H1 (cell line): ENCODE measurements at places on chromosomes 6 and 20.

DNA sequence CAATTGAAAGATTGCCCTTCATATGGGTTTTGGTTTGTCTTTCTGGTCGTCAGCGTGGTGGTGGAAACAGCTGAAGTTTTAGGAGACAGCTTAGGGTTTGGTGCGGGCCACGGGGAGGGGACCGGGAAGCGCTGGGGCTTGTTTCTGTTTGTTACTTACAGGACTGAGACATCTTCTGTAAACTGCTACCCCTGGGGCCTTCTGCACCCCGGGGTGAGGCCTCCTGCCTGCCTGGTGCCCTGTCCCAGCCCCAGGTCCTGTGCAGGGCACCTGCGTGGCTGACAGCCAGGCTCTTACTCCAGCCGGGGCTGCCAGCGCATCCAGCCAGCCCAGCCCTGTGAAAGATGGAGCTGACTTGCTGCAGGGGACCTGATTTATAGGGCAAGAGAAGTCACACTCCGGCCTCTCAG, 22.8 kb downstream of the NPEPL1 start:
- H3K27me3 ChIP-seq: no peaks in the 10 kb centered on the region
- H3K36me3 ChIP-seq: no peaks in the 10 kb centered on the region
- no peak overlapping the region for H3K27ac ChIP-seq

DNA sequence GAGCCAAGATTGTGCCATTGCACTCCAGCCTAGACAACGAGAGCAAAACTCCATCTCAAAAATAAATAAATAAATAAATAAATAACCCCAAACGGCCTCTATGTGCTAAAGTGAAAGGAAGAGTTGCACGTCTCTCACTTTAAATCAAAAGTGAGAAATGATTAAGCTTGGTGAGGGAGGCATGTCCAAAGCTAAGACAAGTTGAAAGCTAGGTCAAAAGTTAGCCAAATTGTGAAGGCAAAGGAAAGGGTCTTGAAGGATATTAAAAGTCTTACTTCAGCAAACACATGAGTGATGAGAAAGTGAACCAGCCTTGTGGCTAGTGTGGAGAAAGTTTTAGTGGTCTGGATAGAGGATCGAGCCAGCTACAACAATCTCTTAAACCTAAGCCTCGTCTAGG, 14.3 kb downstream of the ZBP1 start:
- no peaks in the 10 kb centered on the region for H3K36me3 ChIP-seq
- no peak overlapping the region for H3K4me3 ChIP-seq
- no peak overlapping the region for H3K27ac ChIP-seq
- 0 out of 2 replicates have a peak, but pooled peaks cover 1% of the 10 kb centered on the region for H3K4me1 ChIP-seq

- H3K4me3 ChIP-seq: no peak overlapping the region
- no peaks in the 10 kb centered on the region for H3K27me3 ChIP-seq
- DNase-seq: no peak
- H3K27ac ChIP-seq: no peak overlapping the region
- H3K36me3 ChIP-seq: no peaks in the 10 kb centered on the region
Observed at GRCh38 chr6:91462241-91462640, 875.4 kb upstream of the MAP3K7 start.

DNA sequence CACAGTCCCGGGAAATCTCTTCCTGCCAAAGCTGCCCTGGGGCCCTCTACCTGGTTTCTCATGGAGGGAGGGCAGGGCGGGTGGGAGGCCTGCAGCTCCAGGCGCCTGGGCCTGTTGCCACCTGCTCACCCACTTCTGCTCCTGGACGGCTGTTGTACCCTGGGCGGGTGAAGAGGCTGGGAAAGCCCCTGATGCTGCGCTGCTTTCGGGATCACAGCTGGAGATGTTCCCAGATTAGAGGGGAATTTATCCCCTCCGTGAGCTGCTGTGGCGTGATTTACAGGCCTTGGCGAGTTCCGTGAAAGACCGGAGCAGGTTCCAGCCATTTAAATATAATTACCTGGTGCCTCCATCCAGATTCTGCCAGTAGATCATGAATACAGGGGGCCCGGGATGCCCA, 12.3 kb upstream of the VSTM2L start:
- H3K27ac ChIP-seq: no peak overlapping the region
- H3K27me3 ChIP-seq: no peaks in the 10 kb centered on the region
- no peaks in the 10 kb centered on the region for H3K36me3 ChIP-seq
- no peak for DNase-seq
- no peaks in the 10 kb centered on the region for H3K4me1 ChIP-seq

GRCh38 chr6:25278261-25278913, 787 bp upstream of the CARMIL1 start:
- H3K36me3 ChIP-seq: no peaks in the 10 kb centered on the region
- H3K27ac ChIP-seq: no peak overlapping the region
- H3K4me3 ChIP-seq: peak overlapping the region; percentile 91
- no peaks in the 10 kb centered on the region for H3K27me3 ChIP-seq
- peaks cover 7% of the 10 kb centered on the region for H3K4me1 ChIP-seq

DNA sequence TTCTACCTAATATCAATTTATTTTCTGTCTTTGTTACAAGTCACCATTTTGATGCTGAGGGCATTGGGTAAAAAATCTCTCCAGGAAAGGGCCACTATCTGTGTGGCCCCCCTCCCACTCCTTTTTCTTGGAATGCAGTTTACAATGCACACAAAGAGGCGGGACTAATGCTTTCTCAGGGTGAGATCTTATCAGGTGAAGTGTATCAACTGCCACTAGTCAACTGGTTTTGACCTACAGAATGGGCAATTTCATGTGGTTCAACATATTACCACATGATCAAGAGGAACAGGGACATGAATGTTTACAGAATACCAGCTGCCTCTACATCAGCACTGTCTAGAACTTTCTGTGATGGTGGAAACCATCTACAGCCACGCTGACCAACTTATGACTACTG, 3.7 kb downstream of the RRBP1 start:
- no peak overlapping the region for H3K27ac ChIP-seq
- H3K4me1 ChIP-seq: peaks cover 12% of the 10 kb centered on the region
- H3K36me3 ChIP-seq: peaks cover 2% of the 10 kb centered on the region; the same call in 1 of the 2 replicates
- no peak overlapping the region for H3K4me3 ChIP-seq
- no peaks in the 10 kb centered on the region for H3K27me3 ChIP-seq

DNA sequence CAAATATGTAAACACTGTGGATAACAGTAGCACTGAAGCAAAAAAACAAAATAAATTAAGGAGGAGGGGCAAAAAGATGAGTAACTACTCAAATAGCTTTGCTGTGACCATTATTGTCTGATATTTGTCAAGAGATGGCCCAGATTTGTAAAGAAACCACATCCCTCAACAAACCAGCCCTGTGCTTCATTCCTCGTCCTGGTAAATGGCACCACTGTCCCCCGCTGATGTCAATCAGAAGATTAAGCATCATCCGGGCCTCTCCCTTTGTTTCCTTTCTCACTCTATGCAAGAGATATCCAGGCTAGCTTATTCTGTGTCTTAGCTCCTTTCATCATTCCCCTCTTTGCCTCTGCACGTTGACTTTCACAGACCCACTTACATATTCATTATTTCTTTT, 259.0 kb downstream of the SYNE1 start:
- no peaks in the 10 kb centered on the region for H3K27me3 ChIP-seq
- H3K27ac ChIP-seq: no peak overlapping the region
- no peak overlapping the region for H3K4me3 ChIP-seq
- H3K36me3 ChIP-seq: no peaks in the 10 kb centered on the region
- H3K4me1 ChIP-seq: no peaks in the 10 kb centered on the region
- no peak for DNase-seq

DNA sequence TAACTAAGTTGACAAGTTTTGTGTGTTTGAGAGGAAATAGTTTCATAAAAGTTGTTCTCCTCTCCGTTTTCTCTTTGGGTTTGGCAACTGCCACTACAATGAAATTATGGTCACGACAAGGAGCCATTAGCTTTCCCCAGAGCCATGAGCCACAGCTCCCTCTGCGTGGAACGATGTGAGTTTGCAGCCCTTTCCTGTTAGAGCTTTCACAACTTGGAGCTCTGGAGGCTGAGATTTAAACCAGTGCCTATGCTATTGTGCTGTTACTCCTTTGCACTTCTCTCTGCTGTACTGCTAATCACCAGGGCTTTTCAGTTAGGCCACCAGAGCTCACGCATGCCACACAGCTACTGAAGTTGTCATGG, 29.3 kb upstream of the TXNDC5 start:
- H3K27ac ChIP-seq: no peak overlapping the region
- no peak overlapping the region for H3K4me3 ChIP-seq
- no peak for DNase-seq
- H3K4me1 ChIP-seq: no peaks in the 10 kb centered on the region
- no peaks in the 10 kb centered on the region for H3K27me3 ChIP-seq

GRCh38 chr20:48460681-48461080, 367.1 kb downstream of the PREX1 start:
- H3K27me3 ChIP-seq: no peaks in the 10 kb centered on the region
- no peak for DNase-seq
- no peak overlapping the region for H3K27ac ChIP-seq
- no peak overlapping the region for H3K4me3 ChIP-seq
- no peaks in the 10 kb centered on the region for H3K36me3 ChIP-seq
- peaks cover 16% of the 10 kb centered on the region for H3K4me1 ChIP-seq

DNA sequence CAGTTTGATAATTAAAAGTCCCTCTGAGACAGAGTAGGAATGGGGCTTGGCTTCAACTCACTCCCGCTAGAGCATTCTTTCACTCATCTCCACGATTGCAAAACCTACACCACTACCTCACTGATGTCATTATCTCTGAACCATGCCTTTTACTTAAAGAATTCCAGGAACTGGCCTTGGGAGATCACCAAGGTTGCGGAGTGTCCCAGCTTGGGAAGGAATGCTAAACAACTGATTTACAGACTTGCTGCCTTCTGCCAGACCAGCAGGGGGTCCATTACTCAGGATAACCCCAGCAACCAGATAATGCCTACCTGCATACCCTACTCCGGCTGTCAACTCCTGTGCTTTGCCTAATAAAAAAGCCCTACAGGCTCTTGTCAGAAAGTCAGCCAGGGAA, 102.2 kb upstream of the RALGAPA2 start:
- H3K4me3 ChIP-seq: no peak overlapping the region
- no peaks in the 10 kb centered on the region for H3K27me3 ChIP-seq
- H3K36me3 ChIP-seq: no peaks in the 10 kb centered on the region

DNA sequence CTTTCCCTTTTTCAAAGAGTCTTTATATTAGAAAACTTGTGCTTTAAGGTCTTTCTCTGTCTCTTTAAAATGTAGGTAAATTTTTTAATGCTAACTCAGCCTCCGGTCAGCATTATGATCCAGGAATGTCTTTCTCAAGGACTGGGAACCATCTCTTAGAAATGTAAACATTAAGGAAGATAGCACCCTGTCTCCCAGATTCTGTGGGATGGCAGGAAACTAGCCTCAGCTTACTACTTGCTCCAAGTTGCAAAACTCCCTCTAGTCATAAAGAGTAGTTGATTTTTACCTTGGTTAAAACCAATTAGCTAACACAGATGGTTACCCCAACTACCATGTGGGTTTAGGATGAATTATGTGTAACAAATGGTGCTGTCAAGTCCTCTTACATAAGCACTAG, 4.7 kb upstream of the TAAR1 start:
- no peak for DNase-seq
- H3K27me3 ChIP-seq: no peaks in the 10 kb centered on the region
- no peak overlapping the region for H3K4me3 ChIP-seq
- no peaks in the 10 kb centered on the region for H3K36me3 ChIP-seq
- H3K27ac ChIP-seq: no peak overlapping the region
- no peaks in the 10 kb centered on the region for H3K4me1 ChIP-seq

DNA sequence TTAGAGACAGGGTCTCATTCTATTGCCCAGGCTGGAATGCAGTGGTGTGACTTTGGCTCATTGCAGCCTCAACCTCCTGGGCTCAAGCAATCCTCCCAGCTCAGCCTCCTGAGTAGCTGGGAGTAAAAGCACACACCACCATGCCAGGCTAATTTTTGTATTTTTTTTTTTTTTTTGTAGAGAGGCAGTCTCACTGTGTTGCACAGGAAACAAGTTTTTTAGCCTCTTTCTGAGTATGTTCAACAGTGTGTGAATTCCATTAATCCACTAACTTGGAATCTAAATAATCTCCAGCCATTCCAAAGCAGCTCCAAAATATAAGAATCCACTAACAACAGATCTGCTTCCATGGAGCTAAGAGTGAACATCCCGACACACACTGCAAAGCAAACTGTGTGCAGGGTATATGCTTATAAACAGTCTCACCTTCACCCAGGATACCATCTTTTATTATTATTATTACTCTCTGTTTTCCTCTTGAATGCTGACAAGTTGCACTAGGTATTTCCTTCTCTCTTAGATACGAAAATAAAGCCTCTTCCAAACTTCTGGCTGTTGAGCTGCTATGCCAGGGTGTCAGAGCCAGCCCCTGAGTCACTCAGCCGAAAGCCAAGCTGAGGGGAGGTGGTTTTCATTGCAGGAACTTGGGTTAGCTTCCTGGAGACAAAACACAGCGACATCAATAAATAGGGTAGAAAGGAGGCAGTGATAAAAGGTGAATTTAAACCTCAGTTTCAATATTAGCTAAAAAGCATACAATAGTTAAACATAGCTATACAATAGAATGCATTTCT, 264.9 kb downstream of the HIVEP2 start:
- no peaks in the 10 kb centered on the region for H3K4me1 ChIP-seq
- H3K36me3 ChIP-seq: no peaks in the 10 kb centered on the region
- no peak for DNase-seq
- H3K27me3 ChIP-seq: no peaks in the 10 kb centered on the region

- H3K27ac ChIP-seq: no peak overlapping the region
- no peaks in the 10 kb centered on the region for H3K4me1 ChIP-seq
- peaks cover 8% of the 10 kb centered on the region for H3K27me3 ChIP-seq
- no peaks in the 10 kb centered on the region for H3K36me3 ChIP-seq
Observed at GRCh38 chr20:61705386-61706258, 360.1 kb downstream of the TAF4 start.

DNA sequence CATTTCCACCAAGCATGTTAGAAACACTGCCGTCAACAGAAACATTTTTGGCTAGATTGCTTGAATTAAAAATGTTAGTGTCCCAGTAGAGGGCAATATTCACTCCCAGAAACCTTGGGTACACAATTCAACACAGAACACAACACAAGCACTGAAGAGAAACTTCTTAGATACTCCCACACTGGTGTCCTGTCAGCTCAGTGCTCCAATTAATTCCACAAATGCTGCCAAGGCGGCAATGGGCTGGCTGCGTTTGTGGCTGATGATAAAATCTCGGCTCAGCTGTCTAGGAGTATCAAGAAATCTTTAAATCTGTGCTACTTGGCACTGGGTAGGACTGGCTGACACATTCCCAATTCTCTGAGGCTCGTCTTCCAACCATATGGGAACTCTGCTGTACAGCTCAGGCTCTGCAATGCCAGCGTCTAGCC, 39.3 kb downstream of the BEND3 start:
- no peaks in the 10 kb centered on the region; the same call in 1 of the 2 replicates for H3K4me1 ChIP-seq
- no peaks in the 10 kb centered on the region for H3K27me3 ChIP-seq
- peaks cover 40% of the 10 kb centered on the region for H3K36me3 ChIP-seq
- H3K4me3 ChIP-seq: no peak overlapping the region
- no peak for DNase-seq
- H3K27ac ChIP-seq: no peak overlapping the region

GRCh38 chr20:4959592-4959991, 41.7 kb downstream of the SLC23A2 start:
- H3K36me3 ChIP-seq: no peaks in the 10 kb centered on the region
- H3K27ac ChIP-seq: no peak overlapping the region
- no peaks in the 10 kb centered on the region for H3K4me1 ChIP-seq
- no peaks in the 10 kb centered on the region for H3K27me3 ChIP-seq
- H3K4me3 ChIP-seq: no peak overlapping the region
